ENCODE measurements at places on chromosomes 4 and X.

DNA sequence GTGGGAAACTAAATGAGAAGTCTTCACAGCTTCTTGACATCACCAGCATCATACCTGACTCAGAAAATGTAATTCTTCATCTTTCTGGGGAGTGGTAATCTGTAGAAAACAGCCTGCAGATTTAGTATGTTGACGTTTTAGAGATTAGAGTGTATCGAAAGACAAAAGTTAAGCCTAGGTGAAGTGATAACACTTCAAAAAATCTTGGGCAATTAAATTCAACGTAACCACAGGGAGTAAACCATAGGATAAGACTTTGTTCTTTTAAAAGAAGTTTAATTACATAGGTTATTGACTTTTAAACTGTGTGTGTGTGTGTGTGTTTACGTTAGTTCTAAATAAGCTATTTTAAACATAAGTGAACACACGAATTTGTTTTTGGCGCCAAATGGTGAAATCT lies 1.8 kb upstream of the CXCL5 start:
- DNase-seq: no peak

DNA sequence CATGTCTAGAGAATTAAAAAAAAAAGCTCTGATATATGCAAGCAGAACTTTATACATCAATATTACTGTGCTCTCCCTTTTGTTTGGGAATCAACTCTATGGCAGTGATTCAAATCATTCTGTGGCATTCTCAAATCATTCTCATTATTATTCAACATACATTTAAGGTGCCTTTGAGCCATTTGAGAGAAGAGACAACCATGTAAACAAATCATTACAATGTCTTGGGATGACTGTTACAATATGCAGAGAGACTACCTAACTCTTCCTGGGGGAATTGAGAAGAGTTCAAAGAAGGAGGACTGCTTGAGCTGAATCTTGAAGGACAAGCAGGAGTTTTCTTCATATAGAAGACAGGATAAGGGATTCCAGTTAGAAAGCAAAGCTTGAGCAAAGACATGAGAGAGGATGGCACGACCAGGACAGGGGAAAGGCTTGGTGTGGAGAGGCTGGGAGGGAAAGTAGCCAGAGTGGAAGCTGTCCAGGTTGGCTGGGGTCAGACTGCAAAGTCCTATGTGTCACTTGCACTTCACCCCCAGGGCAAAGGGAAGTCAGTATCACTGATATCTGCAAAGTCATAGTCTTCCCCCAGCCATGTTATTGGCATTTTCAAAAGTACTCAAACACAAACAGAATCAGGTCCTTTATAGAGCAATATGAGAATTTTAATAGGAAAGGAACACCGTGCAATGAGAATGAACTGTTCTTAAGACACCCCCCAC lies 9.0 kb downstream of the SEC24D start:
- DNase-seq: no peak

DNA sequence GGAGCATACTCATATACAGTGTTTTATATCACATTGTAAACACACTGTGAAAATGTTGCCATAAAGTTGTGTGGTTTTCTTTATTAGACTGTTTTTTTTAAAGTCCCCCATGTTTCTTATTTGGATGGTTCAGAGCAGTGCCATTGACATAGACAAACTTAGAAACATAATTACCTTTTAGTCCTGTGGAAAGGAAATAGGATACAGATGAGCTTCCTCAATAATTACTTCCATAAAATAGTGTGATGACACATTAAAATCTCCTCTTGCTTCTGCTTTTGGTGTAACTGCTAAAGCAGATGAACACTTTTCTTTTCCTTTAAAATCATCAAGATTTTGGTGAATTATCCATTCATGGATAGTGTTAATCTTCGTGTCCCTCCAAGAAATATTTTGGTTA lies 52.9 kb upstream of the LIMCH1 start:
- no peak for DNase-seq

GRCh38 chr4:170591076-170591475 lies 501.3 kb upstream of the AADAT start:
- no peak for DNase-seq

- peak; percentile 45 for DNase-seq
Measured at GRCh38 chrX:23901805-23902204, 5.9 kb downstream of the APOO start.

- DNase-seq: no peak
Measured at GRCh38 chr4:149972407-149972806, 105.8 kb upstream of the DCLK2 start.

DNA sequence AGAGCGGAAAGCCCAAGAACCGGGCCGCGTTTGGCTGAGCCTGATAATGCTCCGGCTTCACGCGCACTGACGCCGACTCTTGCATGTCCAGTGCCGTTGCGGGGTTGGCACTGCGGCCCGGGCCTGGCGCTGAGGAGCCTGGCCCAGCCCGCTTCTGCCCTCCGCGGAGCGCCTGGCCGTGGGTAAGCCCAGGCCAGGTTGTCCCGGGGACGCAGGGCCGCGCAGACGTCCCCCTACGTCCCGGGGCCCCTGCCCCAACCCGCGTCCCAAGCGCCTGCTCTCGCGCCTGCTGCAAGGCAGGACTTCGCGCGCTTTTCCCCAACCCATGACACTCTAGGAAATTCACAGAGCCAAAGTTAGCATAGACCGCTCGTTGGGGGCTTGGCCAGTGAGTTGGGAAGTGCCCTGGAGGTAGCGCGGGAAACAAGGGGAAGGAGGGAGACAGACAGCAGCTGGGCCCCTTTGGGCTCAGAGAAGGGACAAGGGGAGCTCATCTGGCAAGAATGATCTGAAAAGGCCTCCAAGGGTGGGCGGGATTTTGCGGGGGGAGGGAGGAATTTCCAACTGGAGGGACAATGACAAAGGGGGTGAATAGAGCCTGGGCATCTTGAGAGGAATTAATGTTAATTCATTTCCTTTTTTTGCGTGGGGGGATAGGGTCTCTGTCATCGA lies 665 bp upstream of the LRPAP1 start:
- DNase-seq: no peak

GRCh38 chrX:13489454-13489853 lies 79.9 kb upstream of the EGFL6 start:
- no peak for DNase-seq

DNA sequence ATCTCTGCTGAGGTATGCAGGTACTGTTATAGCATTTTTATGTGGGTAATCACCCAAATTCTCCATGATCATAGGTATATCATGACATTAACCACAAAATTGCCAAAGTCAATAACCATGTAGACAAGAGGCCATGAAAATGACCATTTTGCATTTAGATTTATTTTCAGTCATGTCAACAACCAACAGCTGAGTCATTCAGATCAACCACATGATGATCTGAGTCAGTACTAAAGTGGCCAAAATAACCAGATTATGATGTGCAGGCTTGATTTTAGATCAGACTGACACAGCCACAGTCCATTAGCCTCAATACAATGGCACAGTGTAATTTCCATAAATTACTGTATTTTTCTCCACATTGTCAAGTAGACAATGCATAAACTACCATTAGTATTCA lies 240.5 kb downstream of the GRIA3 start:
- no peak for DNase-seq

DNA sequence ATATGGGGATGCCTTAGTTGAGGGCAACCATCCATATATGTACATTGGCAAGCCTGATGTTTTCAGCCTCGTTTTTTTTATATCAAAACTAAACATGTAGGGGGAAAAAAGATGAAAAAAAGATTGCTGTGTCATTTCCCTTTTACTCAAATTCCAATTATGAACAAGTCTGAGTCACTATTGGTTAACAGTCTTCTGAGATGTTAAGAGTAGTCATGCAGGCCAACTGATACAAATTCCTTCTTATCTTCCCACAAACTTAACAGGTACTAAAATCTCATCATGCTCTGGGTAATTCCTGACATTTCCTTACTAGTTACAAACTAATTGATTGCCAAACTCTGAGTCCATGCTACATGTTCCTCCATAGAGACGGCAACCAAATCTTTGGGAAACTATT lies 222.1 kb downstream of the FRMPD4 start:
- DNase-seq: no peak

DNA sequence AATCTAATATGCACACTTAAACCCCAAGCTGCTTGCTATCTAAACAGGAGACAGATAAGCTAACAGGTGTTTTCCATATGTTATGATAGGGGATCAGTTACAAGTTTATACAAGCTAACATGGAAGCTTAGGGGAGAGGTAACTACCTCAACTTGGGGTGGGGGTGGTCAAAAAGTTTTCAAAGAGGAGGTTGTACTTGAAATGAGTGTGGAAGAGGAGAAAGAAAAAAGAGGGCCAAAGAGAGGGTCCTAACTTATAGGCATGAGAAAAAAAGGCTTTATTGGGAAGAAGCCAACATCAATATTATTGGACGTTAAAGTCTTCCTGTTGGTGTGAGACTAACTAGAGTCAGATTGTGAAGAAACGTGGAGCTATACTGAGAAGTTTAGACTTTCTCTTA lies 205.9 kb downstream of the NDST4 start:
- no peak for DNase-seq

DNA sequence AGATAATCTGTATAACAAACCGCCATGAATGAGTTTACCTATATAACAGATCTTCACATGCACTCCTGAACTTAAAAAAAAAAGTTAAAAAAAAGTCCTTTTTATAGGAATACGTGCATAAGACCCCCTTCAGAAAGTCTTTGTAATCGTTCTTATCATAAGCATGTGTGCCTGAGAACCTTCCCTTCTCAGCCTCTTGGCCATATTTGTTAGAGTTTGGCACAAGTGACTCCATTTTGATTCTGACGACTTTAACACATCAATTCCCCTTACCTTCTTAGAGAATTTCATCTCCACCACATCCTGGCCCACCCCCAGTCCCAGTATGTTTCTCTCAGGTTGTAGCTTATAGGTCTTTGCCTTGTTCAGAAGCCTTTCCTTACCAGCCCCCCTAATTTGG lies 16.0 kb upstream of the ANXA5 start:
- no peak for DNase-seq

GRCh38 chr4:107643021-107643420 lies 77.0 kb downstream of the PAPSS1 start:
- DNase-seq: no peak

DNA sequence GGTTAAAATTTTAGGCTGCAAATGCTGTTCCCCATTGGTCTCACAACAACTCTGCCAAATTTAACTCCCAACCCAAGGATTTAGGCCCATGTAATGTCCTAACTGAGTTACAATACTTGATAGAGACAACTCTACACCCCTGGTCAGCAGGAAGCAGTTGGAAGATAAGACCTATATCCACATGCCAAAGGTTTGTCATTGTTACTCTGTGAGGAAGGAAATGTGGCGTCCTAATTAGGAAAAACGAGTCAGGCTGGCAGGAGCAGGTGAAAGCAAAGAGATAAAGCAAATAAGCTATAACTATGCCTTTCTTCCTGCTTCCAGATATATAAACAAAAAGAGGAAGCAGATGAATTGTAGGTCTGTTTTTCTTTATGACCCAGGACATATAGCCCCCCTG lies 69.1 kb downstream of the SPIN4 start:
- no peak for DNase-seq

DNA sequence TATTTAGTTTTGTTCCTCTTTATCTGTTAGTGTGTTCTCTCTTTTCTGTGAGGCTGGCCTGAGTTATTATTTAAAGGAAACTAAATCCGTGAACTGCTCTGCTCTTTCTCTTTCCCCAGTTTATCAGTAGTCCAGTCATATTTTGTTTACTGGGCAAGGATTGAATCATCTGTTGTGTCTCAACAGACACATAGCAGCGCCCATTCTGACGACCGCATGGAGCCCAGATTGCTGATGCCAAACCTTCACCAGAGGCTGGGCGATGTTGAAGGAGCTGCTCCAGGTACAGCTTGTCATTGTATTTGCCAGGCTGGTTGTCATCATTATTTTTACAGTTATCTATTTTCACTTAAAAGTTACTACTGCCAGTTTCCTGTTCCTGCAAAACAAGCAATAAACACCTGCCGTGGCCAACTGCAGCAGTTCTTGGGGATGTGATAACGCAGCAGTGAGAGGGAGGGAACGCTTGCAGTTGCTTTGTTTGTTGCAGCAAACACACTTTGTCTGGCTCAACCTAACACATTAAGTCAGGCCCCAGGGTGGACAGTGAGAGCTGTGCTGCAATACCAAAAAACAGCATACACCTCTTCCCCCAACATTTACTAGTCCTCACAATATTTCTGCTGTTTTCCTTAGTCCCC lies 10.1 kb downstream of the REELD1 start:
- no peak for DNase-seq

Data from muscle of arm (tissue), 14 donors.